ENCODE measurements at places on chromosomes 2 and 18. TPM values are rescaled to one million over a fixed set of nuclear protein-coding genes. Genes with fewer than 3 reads are reported as not detected.

- DNase-seq = no peak
Measured at GRCh38 chr2:20447437-20448245, 767 bp downstream of the RHOB start.

Gene REG3A
- 0.31 TPM for total RNA-seq

- DNase-seq = no peak
Measured at GRCh38 chr18:56727399-56727798, 76.2 kb downstream of the WDR7 start.

Gene MFSD6
- 6.6 TPM for total RNA-seq

DNA sequence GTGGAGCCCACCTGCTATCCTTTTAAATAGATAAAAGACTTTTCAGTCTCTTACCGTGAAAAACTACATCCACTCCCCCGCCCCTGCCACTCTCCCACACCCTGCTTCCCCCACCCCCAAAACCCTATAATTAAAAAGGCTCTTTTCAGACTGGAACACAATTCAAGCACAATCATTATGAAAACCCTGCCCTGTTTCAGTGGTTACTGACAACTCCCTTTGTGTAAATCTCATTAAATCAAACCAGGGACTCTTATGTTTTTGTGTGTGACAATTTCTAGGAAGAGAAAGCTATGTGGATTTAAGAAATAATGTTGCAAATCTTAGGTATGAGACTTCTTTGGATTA lies 21.0 kb upstream of the ZNF532 start:
- DNase-seq = no peak

- no peak for DNase-seq
Measured at GRCh38 chr18:21064347-21064746, 47.3 kb downstream of the ROCK1 start.

DNA sequence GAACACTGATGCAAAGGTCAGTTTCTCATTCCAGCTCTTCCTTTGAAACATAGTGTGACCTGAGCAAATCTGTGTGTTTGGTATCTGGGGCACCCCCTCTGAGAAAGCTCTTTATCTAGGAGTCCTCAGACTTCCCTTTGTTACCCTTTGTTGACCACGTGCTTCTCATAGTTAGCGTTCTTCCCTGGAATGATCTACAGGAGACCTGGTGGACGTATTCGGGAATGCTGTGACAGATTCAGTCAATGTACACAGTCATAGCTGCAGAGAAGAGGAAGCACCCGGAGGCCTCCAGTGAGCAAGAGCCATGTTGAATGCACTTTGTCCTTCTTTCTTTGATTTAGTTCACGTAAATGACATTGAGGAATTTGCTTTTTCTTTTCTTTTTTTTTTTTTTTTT lies 10.7 kb upstream of the CHMP1B start:
- DNase-seq = no peak

DNA sequence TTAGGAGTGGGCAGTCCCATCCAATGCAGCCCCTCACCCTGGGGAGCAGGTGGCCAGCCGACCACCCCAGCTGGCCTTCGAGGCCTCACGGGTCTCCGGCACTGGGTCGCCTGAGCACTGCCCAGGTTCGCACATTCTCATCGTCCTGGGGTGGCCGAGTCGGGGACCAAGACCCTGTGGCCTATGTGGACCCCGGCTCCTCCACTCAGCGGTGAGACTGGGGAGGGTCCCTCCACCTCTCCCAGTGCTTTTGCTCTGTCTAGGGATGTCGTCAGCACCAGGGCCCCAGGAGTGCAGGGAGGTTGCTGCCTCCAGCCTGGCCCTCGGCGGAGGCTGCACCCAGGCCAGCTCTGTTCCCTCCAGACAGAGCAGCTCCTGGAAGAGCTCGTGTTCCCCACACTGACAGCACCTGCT lies 89.6 kb downstream of the TPO start:
- DNase-seq = no peak

Gene BARD1
- 15.6 TPM for total RNA-seq

DNA sequence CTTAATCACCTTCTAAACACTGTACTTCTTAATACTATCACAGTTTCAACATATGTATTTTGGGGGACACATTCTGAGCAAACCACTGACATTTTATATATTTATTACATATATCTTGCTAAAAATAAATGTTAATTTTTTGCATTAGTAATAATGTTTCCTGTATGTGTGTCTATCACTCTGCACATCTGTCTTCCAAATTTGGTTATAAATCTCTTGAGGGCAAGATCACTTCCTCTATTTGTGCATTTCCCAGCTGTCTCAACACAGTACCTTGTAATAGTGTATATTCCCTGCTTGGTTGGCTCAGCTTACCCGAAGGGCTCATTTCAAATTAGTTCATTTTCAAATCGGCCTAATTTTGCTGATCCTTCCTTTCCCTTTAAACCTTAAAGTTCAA lies 617.1 kb upstream of the GYPC start:
- DNase-seq = no peak

DNA sequence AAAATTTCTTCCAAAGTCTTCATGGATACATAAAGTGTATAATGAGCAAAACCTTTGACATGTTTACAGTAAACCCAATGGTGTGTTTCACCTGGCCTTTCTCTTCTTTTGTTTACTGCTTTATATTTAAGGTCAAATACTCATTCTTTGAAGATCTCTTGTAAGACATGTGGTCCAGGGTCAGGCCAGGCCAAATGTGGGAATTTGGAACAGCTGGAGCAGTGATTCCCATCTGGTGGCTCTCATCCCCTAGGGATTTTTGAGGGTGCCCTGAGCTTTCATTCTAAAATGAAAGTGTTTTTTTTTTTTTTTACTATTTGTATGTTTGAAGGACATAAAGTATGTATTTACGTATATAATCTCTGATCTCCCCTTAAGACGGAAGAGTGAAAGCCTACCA lies 13.8 kb upstream of the MGAT5 start:
- no peak for DNase-seq

DNA sequence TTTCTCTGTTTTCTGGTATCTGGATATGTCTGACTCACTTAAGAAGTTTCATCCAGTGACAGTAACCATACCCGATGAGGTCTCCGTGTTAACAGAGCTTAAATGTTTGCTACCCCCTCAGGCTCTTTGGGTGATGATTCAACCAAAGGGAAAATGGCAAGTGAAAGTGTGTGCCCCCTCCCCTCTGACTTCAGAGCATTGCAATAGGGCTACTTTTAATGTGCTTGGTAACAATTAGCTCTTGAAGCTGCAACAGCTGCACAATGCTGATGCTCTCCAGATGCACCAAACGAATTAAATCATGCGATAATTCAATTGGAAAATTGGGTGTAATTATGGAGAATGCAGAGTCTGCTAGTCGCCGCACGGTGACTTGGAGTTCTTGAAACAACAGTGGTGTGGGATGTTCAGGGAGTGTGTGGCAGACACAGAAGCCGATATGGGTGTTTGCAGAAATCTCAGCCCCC lies 270.7 kb downstream of the ALK start:
- no peak for DNase-seq

DNA sequence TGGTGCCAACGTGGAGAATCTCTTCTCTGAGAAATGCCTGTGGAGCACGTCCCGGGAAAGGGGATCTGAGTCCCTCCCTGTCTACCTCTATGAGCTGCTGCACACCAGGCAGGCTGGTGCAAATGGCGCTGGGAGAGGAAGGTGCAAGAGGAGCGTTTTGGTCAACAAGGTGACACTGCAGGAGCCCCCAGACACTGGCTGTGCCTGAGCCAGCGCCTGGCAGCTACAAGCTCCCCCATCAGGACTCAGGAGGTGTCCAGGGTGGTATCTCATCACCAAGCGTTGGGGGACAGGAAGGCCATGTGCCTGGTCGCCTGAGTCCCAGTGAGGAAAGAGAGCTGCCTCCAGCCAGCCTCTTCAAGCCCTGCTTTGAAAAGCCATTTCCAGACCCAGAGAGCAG lies 173.4 kb downstream of the TNS1 start:
- no peak for DNase-seq

- DNase-seq = no peak
Measured at GRCh38 chr2:98127229-98127989, 40.4 kb downstream of the VWA3B start.

GRCh38 chr2:68379184-68379708 lies 14.2 kb downstream of the PLEK start:
- DNase-seq = no peak

Gene TCF23
- not detected for total RNA-seq

Gene MREG
- total RNA-seq = 3.8 TPM

DNA sequence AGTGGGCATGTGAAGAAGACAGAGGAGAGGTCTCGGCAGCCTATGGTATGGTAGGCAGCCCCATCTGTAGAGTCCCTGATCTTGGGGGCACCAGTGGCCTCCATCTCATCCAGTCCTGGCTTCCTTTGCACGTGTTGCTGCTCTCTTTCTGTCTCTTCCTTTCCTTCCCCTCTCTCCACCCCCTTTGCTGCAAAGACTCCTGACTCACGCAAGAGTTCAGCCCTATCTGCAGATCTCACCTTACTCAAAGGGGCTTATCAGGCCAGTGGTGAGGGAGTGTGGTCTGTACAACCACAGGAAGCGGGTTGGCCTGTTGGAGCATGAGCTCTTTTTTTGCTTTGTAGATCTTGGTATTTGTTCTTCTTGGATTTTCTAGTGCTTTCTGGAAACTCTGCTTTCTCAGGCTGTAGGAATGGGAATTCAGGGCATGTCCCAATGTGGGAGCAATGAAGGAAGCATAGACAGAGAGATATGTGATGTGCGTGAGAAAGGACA lies 14.6 kb upstream of the NT5DC4 start:
- peak; percentile 97 for DNase-seq

GRCh38 chr18:40055262-40055661 lies 1899.8 kb upstream of the PIK3C3 start:
- DNase-seq = no peak

Gene MDH1B
- 0.07 TPM for total RNA-seq

GRCh38 chr18:52310651-52311050 lies 29.3 kb upstream of the DCC start:
- DNase-seq = no peak

GRCh38 chr2:149661844-149662243 lies 74.3 kb upstream of the MMADHC start:
- DNase-seq = no peak

DNA sequence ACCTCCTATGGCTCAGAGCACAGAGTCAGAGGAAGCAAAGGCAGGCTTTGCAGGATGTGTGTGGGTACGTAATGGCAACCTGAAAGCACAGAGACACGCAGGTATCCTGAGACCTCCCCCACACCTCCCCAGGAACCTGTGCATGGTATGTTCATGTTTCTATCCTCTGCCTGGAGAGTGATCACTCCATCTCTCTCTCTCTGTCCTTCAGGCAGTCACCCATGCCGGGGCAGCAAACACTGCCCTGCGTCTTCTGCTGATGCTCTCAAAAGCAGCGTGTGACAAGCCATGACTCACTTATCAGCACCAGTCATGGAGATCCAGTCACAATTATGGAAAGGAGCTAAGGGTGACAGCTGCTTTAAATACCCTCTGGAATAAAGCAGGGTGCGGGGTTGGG lies 52.7 kb downstream of the PDCL3 start:
- no peak for DNase-seq

DNA sequence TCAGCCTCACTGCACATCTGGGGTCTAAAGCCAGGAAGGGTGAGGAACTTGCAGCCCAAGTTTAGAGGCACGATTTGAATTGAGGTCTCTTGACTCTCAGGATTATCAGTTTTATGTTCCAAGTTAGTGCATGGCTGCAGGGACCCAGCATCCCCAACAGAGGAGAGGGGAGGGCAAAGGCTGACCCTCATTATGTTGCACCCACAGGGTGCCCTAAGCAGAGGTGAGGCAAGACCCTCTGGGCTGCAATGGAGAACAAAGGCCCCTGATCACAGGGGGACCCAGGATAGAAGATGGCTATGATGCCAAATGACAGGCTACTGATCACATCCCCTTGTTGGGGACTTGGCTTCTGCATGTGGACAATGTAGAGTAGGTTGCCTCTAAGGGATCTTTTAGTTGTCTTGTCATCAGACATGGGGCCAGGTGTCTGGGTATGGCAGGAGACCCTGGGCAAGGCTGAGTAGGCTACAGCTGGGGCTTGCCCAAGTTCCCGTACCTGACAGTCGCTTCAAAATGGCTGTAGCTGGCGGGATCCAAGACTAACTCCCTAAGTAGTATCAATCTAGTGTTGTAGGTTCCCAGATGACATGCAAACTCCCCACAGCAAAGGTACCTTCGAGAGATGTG lies 4.5 kb upstream of the GDF7 start:
- no peak for DNase-seq

DNA sequence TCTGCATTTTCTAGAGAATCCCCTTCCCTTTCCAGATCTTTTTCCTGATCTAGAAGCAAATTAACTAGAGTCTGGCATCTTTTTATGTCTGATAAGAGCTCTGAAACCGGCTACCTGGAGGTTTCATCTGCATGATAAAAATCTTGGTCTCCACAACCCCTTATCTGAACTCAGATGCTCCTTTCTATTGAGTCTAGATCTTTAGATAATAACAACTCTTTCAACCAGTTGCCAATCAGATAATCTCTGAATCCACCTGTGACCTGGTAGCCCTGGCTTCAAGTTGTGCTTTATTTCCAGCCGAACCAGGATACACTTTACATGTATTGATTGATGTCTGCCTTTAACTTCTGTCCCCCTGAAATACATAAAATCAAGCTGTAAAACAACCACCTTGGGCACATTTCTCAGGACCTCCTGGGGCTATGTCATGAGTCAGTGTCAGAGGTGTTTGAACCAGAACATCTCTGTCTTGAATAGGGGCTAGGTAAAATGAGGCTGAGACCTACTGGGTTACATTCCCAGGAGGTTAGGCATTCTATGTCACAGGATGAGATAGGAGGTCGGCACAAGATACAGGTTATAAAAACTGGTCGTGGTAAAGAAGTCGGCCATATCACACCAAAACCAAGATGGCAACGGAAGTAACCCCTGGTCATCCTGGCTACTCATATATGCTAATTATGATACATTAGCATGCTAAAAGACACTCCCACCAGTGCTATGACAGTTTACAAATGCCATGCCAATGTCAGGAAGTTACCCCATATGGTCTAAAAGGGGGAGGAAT lies 20.8 kb downstream of the RALBP1 start:
- no peak for DNase-seq

DNA sequence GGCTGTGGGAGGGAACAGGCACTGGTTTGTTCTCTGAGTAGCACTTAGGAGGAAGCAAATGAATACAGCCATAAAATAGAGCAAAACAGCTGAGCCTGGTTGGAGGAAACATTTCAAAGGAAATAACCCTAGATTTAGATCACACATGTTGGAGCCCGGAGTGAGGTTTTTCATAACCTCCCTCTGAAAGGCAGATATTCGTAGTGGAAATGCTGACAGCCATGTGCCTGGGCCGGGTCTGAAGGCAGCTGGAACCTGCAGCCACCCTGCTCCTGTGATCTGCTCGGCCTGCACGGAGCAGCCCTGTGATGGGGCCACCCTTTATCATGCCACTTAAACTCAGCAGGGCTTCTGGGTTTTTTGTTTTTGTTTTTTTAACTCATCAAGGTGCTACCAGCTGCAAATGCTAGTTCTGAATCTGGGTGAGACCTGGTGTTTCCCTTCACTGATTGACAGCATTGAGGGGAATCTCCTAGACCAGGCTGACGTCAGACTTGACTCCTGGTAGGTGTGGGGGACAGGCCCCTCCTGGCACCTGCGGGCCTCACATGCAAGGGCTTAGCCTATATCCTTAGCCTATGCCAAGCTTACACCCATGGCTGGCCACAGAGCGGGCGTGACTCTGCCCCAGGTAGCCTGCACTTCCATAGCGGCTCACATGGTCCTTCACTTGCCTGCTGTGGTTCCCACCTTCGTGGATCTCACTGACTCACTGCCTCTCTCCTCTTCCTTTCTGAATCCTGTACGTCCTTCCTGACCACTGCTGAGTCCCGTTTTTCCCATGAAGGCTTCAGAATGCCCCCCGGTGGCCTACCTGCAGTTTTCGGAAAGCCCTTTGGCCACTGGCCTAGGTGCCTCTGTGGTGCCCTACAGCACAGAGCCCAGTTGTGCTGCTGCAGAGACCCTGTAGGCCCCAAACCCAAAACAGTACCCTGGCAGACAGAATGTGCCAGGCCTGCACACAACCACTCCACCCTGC lies 217.3 kb downstream of the SEPTIN10 start:
- no peak for DNase-seq

All from K562 (cell line).